ENCODE measurements at places on chromosomes 5 and 9.

GRCh38 chr9:134637696-134638501 lies 3.7 kb upstream of the COL5A1 start:
- no peak for DNase-seq

DNA sequence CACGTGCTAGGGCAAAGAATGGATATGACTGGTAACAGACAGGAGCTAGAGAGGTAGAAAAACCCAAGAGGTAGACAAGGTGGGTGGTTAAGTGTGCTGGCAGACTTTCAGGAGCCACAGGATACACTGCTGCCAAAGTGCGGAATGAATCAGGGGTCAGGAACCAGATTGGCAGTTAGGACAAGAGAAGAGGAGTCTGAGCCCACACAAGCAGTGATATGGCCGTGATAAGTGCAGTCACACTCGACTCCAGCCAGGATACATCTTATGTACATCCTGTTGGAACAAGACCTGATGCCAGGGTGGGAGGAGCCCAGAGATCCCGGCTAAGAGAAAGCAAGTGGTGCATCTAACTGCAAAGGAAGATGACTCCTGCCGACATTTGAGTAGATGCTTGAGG lies 10.0 kb downstream of the SLIT3 start:
- DNase-seq, result no peak

DNA sequence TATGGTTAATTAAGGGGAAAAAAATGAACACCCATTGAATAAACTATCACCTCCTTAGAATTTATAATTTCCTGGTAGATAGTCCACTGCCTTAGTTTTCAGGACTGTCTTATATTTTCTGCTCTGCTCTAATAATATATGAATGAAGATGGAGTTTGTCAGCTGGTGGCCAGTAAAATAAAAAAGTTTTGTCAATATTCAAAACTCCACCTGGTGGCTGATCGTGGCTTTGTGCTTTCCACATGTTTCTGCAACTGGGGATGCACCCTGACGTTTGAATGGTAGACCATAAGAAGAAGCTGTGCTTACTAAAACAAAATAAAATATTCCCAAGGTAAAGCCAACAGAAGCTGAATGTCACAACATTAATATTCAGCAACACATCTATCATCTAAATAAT lies 286.6 kb upstream of the IZUMO3 start:
- DNase-seq, result no peak

- no peak for DNase-seq
Observed at GRCh38 chr5:122908108-122908507, 62.7 kb downstream of the SNX24 start.

- DNase-seq, result no peak
Observed at GRCh38 chr5:1671351-1671750, 128.3 kb downstream of the MRPL36 start.

- no peak for DNase-seq
Observed at GRCh38 chr5:67211926-67212325, 15.3 kb upstream of the CD180 start.

GRCh38 chr9:11326231-11326630 lies 713.4 kb upstream of the PTPRD start:
- no peak for DNase-seq

DNA sequence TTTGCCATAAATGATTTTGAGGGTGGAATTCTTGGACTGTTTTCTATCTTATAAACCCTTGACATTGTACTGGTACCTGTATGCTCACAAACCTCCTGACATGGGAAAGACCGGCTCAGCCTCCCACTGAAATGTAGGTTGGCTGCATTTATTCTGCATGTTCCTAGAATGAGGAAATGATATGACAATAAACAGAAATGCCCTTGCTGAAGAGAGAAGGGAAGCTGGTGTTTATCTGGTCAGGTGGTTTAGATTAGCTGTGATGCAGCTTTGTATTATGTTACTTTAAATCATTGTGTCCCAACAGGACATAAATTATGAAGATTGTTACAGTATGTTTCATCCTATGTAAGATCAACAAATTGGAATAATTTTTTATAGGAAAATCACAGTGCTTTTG lies 23.1 kb upstream of the CATSPER3 start:
- no peak for DNase-seq

DNA sequence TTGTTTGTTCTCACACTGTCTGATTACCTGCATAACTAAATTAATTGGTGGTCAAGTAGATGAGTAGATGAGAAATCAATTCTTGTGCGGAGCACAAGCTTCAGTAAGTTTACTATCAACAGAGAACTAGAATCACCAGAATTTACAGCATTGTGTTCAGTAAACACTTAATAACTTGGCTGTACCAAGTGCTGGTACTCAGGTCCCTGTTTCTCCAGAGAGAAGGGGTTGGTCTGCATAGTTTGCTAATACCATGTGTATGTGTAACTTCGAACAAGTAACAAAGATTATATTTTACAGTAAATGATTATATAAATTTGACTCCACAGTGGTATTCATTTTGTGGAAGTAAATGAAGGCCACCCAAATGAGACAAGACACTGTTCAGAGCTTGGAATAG lies 146.3 kb downstream of the PCSK5 start:
- no peak for DNase-seq

GRCh38 chr9:129701054-129701453 lies 35.6 kb downstream of the PRRX2 start:
- no peak for DNase-seq

- DNase-seq, result no peak
Observed at GRCh38 chr9:94639999-94640376, 670 bp upstream of the FBP1 start.

DNA sequence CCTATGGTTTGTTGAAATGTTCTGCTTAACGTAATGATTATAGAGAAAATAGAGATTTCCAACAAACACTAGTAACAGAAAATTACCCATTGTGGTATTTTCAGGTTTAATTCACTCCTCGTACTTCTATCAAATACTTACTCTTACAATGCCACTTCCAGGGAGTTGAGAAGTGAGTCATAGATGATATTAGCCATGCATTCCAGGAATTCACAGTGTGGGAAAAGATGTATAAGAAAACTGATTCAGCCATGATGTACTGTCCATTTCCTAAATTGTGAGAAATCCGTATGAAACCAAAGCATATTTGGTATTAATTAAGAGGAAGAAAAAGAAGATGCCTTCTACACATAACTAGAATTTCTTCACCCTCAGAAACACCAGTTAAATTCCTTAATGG lies 1854.6 kb upstream of the WWC1 start:
- DNase-seq, result no peak

- no peak for DNase-seq
Observed at GRCh38 chr5:83672646-83673045, 48.0 kb downstream of the HAPLN1 start.

GRCh38 chr5:151672516-151672915 lies 14.2 kb downstream of the SPARC start:
- DNase-seq, result no peak

- DNase-seq, result peak; percentile 1
Observed at GRCh38 chr9:95171001-95171400, 146.5 kb downstream of the FANCC start.

DNA sequence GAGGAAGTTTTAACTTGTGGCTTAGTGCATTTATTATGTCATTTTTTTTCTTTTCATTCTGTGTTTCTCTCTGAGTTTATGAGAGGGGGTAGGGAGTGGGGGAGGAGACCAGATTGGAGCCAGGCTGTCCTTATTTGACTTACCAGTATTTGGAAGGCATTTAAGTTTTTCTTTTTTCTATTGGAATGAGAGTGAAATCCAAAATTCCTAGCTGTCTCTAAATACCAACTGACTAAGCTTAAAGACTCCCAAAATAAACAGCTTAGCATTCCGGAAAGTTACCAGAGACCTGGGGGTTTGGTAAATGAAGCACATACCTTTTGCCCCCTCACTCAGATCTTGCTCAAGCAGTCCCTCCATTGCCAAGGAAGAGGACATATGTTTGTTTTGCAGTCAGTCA lies 581.9 kb upstream of the BRINP1 start:
- no peak for DNase-seq

DNA sequence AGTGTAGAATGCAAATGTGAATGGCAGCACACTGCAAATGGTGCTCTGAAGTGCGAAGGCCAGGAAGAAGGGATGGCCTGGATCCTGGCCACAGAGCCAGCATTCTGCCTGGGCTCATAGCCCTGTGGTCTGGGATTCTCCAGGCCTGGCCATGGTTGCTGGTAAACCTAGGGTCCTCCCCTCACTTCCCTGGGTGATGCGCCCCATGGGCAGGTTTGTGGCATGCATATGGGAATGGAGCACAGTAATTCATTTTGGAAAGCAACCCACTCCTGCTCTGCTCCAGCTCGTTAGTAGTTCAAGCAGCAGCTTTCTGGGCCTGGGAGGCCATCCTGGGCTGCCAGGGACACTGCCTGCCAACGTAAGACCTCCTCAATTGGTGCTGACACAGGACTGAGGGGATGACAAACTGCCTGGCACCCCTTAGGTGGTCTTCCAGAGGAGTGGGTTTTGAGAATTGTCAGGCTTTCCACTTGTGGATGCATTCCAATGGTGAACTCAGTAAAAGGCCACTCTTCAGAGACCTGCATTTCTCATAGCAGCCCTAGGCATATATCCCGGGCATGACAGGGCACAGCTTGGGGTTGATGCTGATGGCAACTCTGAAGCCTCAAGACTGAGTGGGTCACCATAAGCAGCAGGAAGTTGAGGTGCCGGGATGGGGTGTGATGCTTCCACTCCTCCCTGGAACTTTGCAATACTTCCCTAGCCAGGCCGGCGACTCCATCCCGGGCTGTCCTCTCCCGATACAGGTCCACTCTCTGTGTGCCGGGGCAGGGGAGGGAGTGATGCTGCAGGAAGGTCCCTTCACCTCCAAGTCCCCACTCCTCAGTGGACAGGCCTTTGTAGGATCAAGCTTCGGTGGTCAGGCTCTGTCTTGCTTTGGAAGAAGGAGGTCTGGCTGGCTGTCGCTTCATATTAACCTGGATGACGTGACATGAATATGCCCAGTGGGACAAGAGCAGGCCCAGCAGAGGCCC lies 1.2 kb upstream of the SLC25A48 start:
- DNase-seq, result no peak

- DNase-seq, result no peak
Observed at GRCh38 chr9:126962336-126962735, 47.8 kb downstream of the RALGPS1 start.

DNA sequence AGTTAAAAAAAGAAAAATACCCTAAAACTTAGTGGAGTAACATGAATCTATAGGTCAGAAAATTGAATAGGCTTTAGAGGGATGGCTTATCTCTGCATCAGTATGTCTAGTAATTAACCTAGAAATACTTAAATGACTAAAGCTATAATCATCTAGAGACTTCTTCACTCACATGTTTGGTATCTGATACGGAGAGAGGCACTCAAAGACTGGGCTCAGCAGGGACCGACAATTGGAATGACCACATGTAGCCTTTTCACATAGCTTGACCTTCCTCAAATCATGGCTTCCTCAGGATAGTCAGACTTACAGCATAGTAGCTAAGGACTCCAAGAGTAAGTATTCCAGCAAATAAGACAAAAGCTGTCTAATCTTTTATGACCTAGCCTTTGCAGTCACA lies 105.3 kb upstream of the RORB start:
- no peak for DNase-seq

GRCh38 chr5:176670449-176670848 lies 23.2 kb downstream of the TSPAN17 start:
- no peak for DNase-seq

- no peak for DNase-seq
Observed at GRCh38 chr9:118670011-118670953, 699.0 kb downstream of the BRINP1 start.

- no peak for DNase-seq
Observed at GRCh38 chr5:114062932-114063867, 298.7 kb upstream of the KCNN2 start.

- DNase-seq, result no peak
Observed at GRCh38 chr9:109568568-109569210, 70.6 kb upstream of the PTPN3 start.

DNA sequence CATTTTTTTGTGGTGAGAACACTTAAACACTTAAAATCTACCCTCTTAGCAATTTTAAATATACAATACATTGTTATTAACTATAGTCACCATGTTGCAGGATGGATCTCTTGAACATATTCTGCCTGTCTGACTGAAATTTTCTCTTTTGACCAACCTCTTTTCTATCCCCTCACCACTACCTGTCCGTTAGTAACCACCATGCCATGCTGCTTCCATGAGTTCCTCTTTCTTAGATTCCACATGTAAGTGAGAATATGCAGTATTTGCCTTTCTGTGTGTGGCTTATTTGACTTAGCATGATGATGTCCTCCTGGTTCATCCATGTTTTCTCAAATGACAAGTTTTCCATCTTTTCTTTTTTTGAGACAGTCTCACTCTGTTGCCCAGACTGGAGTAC lies 48.5 kb upstream of the NAA35 start:
- DNase-seq, result no peak

DNA sequence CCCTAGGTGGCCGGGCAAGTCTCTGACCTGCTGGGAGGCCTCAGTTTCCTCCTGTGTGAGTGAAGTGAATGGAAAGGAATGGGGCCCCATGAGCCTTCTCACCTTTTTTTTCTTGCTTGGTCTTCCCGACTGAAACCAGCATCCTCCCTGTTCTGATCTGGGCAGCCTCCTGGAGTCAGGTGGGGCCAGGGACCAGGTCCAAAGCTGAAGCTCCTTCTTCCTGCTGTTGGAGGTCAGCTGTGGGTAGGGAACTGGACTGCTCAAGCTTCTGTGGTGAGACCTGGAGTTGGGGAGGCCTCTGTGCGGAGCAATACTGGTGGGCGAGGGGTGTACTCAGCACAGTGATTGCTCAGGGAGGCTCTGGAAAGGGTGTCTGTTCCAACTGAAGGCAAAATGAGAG lies 99.7 kb downstream of the PCSK1 start:
- DNase-seq, result no peak

- no peak for DNase-seq
Observed at GRCh38 chr5:33479311-33479710, 38.5 kb downstream of the TARS1 start.

DNA sequence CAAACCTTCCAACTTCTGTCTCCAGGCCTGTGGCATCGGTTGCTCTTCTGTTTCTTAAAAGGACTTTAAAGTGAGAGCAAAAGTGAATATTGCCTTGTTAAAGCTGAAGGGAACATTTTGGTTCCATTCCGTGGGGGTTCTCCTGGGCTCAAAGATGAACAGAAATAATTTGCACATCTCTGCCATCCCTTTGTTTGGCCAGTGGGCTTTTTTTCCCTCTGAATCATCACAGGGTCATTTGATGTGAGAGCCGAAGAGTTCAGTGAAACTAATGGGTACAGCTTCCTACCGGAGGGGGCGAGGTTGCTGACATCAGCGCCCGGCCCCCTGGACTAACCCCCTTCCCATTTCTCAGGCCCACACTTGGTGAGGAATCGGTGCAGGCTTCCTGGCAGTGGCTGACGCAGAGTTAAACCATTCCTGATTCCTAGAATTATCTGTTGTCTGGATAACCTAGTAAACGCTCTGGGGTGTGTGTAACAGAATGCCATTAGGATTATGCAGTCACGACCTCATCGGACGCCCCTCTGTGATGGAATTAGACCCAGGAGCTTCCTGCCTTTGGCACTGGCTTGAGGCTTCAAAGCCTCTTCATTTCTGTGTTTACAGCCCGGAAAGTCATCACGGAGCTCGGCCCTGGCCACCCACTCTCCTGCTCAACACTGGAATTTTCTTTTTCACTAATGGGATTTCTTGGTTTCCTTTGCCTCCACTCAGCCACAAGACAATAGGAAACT lies 61.6 kb upstream of the RPL26L1 start:
- DNase-seq, result peak; percentile 19

Data from CD4-positive, alpha-beta T cell treated with Interleukin-21 for 1 hour (primary cell).